ENCODE measurements at places on chromosomes 7 and 10.

DNA sequence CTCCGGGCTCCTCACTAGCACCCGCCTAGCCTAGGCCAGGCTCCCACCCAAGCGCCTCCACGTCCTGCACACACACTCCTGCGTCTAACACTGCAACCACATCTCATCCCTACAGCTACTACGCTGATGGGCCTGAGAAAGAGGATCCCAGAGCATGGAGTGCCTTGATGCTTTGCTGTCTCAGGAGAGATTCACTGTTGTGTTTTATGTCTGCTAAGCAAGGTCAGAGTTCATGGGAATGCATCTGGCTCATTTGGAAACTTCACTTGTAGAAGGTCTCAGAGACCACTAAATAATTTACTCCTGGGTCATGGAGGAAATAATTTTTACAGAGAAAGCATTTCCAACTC lies 88.7 kb downstream of the SLIT1 start:
- DNase-seq, result no peak

DNA sequence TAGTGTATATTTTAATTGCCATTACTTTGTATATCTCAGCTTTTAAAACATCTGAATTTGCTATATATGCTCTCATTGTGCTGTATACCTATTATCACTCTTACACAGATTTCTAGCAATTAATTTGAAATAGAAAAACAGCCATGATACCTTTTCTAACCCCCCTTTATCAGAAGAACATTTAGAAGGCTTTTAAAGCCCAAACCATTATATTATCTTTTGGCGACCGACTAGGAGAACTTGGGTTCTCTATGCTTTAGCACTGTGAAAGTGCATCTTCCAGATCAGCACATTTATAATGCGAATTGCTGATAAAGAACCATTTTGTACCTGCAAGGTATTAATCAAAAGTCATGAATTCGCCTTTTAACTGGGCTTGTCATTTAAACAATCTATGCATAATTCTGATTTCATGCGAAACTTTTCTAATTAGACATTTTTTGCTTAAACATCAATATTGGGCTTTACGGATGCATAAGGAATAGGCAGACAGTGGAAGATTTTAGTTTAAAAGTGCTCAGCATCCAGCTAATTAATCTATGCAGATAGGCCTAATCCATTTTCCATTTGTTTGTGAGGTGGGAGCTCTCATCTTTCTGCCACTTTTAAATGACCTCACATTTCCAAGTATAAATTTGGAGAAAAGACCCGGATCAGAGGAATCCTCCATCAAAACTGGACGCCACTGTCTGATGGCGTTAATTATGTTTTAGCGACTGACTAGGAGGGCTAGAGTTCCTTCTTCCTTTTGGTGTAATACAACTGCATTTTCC lies 1.2 kb upstream of the MLLT10 start:
- DNase-seq, result peak; percentile 64

GRCh38 chr7:16034353-16034752 lies 347.9 kb upstream of the MEOX2 start:
- peak; percentile 52 for DNase-seq

DNA sequence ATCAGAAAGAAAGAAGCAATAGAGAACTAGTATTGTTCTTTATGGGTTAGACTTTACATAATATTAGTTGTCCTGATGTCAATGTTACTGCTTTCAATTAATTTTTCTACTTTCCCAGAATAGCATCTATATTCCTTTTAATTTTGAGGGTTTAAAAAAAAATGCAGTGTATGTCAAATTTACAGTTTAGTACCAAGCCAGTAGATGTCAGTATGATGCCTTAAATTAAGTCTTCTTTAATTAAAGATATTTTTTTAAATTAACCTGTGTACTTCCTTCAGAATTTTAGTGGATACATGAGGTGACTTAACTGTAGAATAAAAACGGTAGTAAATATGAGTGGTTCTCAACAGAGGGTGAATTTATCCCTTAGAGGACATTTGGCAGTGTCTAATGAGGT lies 35.2 kb upstream of the STOX1 start:
- DNase-seq, result peak; percentile 49

DNA sequence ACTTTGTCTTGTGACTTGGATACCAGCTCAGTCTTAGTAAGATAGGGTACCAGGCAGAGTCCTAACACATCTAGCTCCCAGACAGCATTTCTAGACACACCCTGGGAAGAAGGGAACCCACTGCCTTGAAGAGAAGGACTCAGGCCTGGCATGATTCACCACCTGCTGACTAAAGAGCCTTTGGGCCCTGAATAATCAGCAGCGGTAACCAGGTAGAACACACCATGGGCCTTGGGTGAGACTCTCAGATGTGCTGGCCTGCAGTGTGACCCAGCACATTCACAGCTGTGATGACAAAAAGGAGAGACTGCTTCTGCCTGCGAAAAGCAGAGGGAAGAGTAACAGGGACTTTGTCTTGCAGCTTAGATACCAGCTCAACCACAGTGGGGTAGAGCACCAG lies 10.4 kb upstream of the TNKS2 start:
- DNase-seq, result no peak

- DNase-seq, result no peak
Measured at GRCh38 chr7:108358553-108358952, 97.7 kb downstream of the NRCAM start.

GRCh38 chr7:40003597-40003996 lies 53.5 kb downstream of the CDK13 start:
- DNase-seq, result no peak

GRCh38 chr10:34996843-34997242 lies 93.3 kb downstream of the CUL2 start:
- no peak for DNase-seq

GRCh38 chr7:159066816-159067575 lies 77.7 kb downstream of the VIPR2 start:
- DNase-seq, result no peak

Measured in RKO (cell line).